ENCODE measurements at places on chromosomes 12 and 14. TPM values are rescaled to one million over a fixed set of nuclear protein-coding genes. Genes with fewer than 3 reads are reported as not detected.

DNA sequence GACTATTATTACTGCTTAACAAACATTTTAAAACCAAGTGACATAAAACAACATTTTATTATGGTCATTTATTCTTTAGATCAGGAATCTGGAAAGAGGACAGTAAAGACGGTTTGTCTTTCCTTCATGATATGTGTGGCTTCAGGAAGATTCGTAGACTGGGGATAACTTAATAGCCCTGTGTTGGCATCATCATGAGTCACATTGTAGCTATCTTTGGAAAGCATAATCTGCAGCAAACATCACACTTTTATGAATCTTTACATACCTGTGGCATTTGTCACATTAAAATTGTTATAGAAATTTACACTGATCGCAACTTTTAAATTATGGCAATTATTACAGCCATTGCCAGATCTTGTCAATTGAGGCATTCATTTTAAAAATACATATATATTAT lies 397.1 kb downstream of the NOVA1 start:
- no peak for DNase-seq

Gene OR6C2
- not detected for total RNA-seq

Gene TESPA1
- 0.47 TPM for total RNA-seq

GRCh38 chr14:51462182-51462581 lies 189.5 kb upstream of the FRMD6 start:
- DNase-seq = no peak

Gene ZDHHC22
- total RNA-seq = not detected

Gene PTHLH
- total RNA-seq = 0.41 TPM

DNA sequence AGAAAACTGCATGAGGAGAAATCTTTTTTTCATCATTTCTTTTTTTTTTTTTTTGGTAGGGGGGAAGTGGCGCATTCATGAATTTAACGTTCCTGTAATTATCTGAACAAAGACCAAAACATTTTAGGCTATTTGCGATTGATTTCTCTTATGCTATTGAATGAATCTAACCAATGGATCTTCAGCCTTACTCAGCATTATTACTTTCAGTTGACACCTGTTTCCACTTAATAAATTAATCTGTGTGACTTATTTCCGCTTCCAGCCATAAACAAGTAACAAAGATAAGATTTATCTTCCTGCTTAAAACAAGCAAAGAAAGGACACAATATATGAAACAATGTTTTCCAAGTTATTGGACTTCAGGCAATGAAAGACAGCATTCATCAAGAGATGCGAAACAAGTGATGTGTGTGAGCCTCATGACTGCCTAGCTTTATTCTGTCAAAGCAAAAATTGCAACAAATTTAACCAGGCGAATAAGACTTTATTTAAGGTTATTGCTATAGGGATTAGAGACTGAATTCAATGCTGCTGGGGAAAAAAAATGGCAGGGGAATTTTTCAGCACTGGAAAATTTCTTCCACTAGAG lies 1026.9 kb downstream of the LRFN5 start:
- no peak for DNase-seq

GRCh38 chr14:37063467-37064240 lies 108.8 kb downstream of the SLC25A21 start:
- DNase-seq = no peak

Measured in left cardiac atrium (tissue), 4 donors.